Stimulated activated CD4-positive, alpha-beta T cell treated with anti-CD3 and anti-CD28 coated beads, Interleukin-4, amount 100 ng/mL, for 4 hours (primary cell): ENCODE measurements at places on chromosomes 13 and 19.

- no peak for DNase-seq
These were observed 140.7 kb upstream of the SPRY2 start for GRCh38 chr13:80481588-80481987.

DNA sequence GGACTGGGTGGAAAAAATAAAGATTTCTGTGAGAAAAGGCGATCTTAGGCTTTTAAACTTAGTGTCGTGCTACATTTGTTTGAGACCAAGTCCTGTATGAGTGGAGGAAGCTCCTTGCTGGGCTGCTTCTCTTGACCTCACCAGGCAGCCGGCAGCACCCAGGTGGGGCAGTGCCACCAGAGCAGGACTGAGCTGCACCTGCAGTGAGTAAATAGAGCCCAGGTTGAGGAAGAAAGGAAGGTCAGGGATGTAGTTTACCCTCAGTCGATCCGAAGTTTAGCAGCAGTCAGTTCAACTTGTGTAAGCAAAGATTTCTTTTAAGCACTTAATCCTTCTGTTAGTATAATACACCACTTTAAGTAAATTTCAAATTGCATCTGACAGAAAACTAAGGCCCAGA is 13.6 kb downstream of the HNRNPM start:
- no peak for DNase-seq

DNA sequence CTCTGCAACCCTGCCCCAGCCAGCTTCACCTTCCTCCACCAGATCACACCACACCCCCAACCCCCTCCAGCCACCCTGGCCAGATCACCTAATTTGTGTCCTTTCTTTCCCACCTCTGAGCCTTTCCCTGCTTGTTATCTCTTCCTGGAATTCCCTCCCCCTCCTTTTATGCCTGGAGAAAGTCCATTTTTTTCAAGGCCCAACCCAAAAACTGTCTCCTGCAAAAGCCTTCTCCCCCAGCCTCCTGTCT is 5.3 kb upstream of the TLE2 start:
- no peak for DNase-seq

- DNase-seq = no peak
These were observed 2.9 kb downstream of the PROSER3 start for GRCh38 chr19:35760711-35761349.

- DNase-seq = no peak
These were observed 360.9 kb downstream of the SLITRK5 start for GRCh38 chr13:88031980-88032559.

GRCh38 chr13:22647156-22647850 is 533.5 kb upstream of the SGCG start:
- DNase-seq = no peak

- no peak for DNase-seq
These were observed 4.0 kb downstream of the C19orf38 start for GRCh38 chr19:10852098-10852800.

DNA sequence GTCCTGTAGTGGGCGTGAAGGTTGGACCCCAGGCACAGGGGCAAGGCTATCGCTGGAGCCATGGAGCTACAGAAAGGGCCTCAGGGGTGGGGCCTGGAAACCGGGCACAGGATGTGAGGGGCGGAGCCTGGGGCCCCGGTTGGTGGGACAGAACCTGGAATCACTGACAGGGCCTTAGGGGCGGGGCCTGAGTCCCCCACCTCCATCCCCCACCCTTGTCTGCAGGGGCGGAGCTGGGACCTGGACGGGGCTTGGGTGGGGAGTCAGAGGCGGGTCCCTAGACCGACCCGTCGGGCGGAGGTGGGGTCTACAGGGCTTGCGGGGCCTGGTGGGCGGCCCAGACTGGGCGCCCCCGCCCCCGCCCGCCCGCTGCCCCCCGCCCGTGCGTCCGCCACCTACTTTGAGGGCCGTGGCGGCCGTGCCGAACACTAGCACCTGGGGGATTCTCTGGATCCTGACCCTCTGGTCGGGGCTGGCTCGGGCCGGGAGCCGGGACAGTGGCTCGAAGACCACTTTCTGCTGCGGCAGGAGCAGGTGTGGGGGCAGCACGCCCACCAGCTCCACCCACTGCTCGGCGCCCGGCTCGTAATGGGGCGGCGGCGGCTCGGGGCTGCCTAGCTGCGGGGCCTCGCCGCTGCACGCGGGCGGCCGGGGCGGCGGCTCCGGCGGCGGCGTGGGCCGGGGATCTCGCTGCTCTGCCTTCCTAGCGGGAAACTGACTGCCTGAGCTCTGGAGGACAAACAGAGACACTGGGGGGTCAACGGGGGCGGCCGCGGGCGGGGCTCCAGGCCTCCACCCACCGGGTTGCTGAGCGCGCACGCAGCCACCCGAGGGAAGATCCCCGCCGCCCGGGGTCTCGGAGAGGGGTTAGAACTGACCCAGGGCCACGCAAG is 26.3 kb downstream of the DCAF15 start:
- no peak for DNase-seq

GRCh38 chr13:56850852-56851251 is 289.9 kb upstream of the PRR20A start:
- no peak for DNase-seq

- no peak for DNase-seq
These were observed 16.3 kb downstream of the MPND start for GRCh38 chr19:4359627-4360000.

DNA sequence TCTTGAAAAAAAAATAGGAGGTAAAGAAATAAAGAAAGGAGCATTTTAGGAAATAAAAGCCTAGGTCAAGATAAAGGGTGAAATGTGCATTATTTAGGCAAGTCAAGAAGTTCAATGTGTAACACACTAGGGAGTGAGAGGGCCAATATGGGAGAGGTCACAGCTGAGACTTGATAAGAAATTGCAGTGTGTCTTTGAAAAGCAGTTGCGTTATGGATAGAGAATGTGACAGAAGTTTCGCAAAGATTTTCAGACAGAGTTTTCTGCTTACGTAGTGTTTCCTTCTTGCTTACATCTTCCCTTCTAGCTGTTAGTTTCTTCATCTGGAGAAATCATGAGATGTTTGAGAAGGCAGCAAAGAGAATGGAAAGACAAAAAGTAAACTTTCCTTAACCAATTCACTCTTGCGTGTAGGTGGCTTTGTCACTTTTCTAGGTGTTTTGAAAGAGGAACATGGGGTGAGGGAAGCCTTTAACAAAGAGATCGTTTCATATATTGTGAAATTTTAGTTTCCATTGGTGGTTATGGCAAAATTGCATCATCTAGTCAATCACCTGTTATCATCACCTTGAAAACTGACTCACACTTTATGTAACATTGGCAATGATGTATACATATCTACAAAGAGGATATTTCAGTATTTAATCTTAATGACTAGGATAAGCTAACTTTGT is 975.5 kb downstream of the OLFM4 start:
- no peak for DNase-seq

DNA sequence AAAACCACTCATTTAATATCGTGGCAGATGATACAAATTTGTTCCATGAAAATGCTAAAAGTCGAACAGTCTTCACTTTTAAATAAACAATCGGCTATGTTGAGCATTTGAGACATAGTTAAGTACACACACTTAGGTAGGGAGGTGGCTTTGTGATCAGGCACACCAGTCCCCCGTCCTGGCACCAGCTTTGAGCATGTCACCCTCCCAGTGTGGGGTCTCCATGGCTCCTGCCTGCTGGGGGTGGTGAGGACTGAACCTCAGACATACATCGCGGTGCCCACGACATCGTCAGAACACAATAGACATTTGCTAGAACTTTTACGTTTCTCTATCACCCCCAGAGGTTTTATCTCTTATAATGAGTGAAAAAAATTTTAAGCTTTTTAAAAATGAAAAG is 62.0 kb downstream of the RFX2 start:
- DNase-seq = no peak

DNA sequence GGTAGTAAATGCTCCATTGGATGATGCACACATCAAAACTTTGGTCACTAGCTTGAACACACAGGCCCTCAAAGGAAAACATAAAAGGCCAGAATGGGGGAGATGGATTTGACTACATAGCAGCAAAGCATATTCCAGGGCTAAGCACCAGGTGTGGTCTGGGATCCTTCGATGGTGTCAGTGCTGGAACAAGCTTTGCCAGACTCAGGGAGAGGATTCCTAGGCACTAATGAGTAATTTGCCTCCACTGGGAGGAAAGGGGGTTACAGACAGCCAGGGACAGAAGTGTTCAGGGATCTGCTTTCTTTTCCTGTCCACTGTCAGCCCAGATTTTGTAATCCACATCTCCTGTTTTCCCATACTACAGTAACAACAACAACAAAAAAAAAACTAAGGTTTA is 157.2 kb upstream of the OBI1 start:
- DNase-seq = no peak

DNA sequence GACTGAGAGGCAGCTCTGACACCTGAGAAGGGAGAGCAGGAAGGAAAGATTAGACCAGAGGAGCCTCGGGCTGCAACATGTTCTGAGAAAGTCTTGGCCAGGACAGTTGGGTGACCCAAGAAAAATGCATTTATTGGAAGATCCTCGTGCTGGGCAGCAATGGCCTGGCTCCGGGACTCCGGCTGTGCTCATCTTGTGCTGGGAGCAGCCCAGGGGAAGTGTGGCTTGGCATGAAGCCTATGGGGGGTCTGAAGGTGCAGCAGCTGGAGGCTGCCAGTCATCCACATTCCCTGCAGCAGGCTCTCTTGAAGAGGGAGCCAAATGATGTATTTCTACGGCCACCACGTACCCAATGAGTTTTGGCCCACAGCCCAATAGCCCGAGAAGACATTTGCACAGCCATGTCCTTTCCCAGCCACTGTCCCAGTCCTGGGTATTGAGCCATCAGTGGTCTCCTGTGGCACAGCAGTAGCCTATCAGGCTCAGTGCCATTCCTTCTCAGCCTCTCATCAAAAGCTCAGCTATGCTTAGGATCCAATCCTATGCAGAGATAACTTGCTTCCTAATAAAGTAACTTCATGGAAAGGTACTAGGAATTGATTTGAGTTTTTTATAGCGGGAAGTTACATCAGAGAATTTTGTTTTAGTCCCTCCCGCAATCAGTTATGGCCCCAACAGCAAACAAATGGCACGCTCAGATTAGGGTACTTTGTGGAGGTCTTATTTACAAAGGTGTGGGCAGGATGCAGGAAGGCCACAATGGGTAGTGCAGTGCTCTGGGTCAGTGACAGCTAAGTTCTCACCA is 76.0 kb upstream of the MEDAG start:
- DNase-seq = no peak

- no peak for DNase-seq
These were observed 612.6 kb downstream of the DACH1 start for GRCh38 chr13:71254384-71254783.

DNA sequence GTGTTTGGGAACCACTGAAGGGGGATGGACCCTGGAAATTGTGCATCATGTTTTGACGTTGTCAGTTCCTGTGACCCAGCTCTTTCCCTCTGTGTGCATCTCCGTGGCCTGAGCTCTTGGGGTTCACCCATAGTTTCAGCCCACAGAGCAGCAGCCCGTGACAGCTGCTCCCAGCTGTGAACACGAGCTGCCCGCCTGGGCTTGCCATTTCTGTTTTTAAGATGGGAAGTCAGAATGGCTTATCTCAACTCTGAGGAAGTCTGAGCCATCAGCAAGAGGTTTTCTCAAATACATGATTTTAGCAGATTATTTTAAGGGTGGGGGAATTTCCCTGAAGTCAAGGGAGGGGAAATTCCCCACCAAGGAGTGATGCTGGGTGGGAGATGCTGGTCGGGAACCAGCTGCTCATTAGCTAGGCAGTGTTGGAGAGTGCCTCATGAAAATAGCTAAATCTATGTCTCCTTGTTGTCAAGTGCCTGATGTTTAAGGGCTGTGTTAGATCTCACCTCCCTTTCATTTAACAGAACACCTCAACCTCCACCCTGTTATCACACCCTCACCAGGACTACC is 34.8 kb upstream of the C1QTNF9 start:
- DNase-seq = peak; percentile 78

DNA sequence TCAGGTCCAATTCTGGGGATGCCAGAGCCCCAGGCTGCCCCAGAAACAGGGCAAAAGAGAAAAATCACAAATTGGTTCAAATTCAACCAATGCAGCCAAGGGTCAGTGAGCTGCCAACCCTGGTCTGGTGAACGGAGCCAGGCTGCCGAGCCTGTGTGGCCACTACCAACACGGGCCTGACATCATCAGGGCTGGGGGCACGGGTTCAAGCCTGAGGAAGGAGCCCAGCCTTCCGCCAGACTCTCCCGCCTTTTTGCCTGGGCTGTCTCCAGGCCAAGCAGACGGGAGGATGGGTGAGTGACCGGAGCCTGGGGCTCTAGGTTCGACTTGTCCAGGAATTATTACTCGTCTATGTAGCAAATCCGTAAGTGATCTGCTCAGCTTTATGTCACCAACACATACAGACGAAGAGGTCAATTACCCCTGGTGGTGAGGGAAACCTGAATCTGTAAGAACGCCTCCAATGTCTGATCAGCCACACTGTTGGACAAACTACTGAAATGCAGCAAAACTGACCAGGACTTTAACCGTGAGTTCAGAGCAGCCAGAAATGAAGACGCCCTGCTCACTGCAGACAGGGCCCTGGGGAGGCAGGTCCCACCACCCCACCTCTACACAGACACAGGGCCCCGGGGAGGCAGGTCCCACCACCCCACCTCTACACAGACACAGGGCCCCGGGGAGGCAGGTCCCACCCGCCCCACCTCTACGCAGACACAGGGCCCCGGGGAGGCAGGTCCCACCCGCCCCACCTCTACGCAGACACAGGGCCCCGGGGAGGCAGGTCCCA is 31.8 kb downstream of the RAB20 start:
- DNase-seq = no peak

DNA sequence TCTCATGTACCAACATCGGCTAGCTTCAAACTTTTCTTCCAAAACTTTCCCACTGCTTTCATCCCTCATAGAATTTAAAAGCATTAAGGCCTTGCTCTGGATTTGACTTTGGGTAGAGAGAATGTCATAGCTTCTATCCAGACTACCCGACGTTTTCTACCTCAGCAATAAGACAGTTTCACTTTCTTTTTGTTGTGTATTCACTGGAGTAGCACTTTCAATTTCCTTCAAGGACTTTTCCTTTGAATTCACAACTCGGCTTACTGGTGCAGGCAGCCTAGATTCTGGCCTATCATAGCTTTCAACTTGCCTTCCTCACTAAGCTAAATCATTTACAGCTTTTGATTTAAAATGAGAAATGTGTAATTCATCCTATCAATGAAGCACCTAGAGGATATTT is 420.4 kb upstream of the GPC6 start:
- no peak for DNase-seq

- DNase-seq = no peak
These were observed 117.9 kb downstream of the RBM26 start for GRCh38 chr13:79287939-79288795.

- DNase-seq = peak; percentile 14
These were observed 142.0 kb downstream of the ZNF737 start for GRCh38 chr19:20423381-20424197.

GRCh38 chr13:46126056-46126455 is 21.2 kb upstream of the CPB2 start:
- DNase-seq = no peak
